ENCODE measurements at places on chromosomes 7 and 10.

GRCh38 chr7:30012757-30013156 lies 13.7 kb downstream of the FKBP14 start:
- no peak for DNase-seq

- no peak for DNase-seq
Observed at GRCh38 chr10:52658112-52658511, 114.5 kb downstream of the MBL2 start.

DNA sequence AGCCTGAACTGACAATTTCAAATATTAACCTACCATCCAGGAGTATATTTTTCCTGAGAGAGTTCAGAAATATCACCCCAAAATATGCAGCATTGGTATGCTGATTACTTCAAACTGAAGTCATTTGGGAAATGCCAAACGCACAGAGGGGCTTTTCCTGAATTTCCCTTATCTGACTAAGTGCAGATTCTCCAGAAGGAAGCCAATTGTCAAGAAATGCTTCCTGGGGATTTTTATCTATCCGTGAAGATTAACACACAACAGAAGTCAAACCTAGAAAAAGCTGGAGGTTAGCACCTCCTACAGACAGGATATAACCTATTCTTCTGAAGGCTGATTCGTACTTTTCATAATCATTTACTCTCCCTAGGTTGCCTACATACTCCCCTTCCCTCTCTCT lies 91.0 kb downstream of the AKR1D1 start:
- DNase-seq, result no peak

GRCh38 chr10:62380016-62380415 lies 5.8 kb downstream of the ZNF365 start:
- no peak for DNase-seq

GRCh38 chr7:122273117-122273516 lies 31.4 kb downstream of the FEZF1 start:
- DNase-seq, result no peak

DNA sequence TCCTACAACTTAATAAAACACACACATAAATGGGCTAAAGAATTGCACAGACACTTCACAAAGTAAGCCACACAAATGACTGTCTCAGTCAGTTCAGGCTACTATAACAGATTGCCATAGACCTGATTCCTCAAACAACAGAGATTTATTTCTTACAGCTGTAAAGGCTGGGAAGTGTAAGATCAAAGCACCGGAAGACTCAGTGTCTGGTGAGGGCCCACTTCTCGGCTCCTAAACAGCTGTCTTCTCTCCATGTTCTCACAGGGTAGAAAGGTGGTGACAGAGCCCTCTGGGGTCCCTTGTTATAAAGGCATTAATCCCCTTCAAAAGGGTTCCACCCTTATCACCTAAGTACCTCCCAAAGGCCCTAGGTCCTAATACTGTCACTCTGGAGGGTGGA lies 18.3 kb downstream of the STK32C start:
- no peak for DNase-seq

All from CD4-positive, alpha-beta T cell treated with Interleukin-15 for 1 hour (primary cell).